NCI-H526 treated with DMSO at 0.1 percent for 48 hours (cell line): ENCODE measurements at places on chromosomes 1 and 21.

GRCh38 chr1:160177231-160177630 is 13.1 kb upstream of the CASQ1 start:
- DNase-seq, result no peak

GRCh38 chr1:71364236-71364635 is 283.4 kb upstream of the ZRANB2 start:
- no peak for DNase-seq

- DNase-seq, result no peak
Measured at GRCh38 chr1:16158993-16159831, 3.3 kb upstream of the EPHA2 start.

DNA sequence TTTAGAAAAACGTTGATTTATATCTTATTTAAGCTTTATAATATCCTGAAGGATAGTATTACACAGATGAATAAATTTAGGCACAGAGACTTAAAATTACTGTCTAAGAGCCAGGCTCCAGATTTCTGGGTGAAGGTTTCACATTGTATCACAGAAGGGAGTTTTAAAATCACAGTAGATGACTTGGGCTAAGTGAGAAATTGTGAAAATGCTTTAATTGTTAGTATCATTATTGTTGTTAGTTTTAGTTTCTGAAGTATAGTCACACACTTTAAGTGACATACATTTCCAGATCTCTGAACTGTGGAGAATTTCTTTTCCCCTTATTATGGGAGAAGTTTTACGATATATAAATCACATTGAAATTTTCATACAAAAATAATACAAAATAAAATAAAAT is 83.5 kb downstream of the NDUFS5 start:
- no peak for DNase-seq

- DNase-seq, result no peak
Measured at GRCh38 chr1:94562519-94563260, 21.1 kb upstream of the F3 start.

DNA sequence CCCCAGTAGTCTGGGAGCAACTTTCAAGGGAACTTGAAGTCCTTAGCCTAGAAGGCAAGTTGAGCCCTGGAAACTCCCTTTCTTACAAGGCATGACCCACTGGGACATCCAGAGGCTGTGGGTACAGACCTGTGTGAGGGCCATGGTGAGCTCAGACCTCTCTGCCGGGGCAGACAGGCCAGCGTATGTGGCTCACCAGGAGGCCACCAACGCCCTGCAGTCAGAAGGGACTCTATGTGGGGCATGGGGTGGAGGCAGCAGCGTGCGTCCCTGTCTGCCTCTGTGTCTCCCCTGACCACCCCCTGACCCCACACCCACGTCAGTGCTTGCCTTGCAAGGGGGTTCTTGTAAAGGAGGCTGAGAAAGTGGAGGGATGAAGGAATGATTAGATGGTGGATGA is 10.8 kb downstream of the COQ8A start:
- DNase-seq, result no peak

DNA sequence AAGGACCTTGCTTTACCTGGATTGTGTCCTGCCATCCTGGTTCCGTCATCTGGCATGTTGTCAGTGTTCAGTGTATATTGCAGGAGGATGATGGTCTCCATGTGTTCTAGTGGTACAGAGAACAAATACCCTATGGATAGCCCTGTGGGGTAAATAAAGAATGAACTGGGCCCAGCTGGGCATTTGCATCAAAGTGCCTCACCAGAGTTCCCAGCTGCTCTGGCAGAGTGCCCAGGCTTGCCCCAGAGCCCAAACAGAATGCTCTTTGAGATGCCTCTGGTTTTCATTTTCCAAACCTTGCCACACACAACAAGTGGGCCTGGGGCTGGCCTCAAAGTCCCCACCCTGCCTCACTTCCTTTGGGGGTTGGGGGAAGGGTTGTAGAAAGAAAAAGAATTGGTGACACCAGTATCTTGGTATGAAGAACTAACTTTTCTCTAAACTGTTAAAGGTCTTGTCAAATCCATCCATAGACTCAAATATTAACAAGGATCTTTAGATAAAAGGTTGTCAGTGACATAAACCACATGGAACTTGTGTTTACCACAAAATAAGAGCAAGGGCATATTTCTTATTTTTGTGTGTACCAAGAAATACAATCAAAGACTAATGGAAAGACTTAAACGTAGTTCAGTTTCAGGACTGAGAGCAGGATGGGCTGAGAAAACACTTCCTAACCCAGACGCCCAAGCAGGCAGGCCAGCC is 82.2 kb downstream of the LMO4 start:
- peak; percentile 44 for DNase-seq

DNA sequence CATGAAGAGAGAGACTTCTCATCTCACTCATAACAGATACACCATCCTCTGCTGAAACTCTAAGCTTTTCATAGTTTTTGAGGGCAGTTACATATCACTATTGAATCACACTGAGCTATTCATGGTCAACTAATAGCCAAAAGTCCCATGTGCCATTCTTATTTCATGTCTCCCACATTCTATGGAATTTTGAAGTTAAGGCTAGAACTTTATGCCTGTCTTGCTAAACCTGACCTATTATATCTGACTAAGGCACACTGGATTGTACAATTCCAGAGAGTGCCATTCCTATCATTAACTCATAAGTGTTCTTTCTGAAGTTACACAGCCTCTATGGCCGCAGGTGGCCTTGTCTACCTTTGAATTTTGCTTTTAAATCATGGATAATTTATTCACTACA is 254.3 kb downstream of the PTPRC start:
- DNase-seq, result no peak

DNA sequence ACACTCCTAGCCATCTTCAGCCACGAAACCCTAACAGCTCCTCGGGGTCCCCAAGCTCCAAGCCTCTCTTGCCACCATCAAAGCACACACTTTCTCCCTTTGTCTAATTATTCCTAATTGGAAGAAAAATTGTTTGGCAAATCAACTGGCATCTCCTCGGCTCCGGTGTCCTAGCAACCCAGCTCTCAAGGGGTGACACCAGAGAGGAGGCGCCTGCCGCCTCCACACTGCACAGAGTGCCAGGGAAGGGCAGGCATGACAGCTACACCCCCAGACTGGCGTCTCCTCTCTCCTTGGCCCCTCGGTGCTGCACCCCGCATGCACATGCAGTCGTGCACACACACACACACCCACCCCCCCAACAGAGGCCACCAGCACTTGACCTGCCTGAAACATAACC is 18.2 kb upstream of the GJB5 start:
- DNase-seq, result no peak

DNA sequence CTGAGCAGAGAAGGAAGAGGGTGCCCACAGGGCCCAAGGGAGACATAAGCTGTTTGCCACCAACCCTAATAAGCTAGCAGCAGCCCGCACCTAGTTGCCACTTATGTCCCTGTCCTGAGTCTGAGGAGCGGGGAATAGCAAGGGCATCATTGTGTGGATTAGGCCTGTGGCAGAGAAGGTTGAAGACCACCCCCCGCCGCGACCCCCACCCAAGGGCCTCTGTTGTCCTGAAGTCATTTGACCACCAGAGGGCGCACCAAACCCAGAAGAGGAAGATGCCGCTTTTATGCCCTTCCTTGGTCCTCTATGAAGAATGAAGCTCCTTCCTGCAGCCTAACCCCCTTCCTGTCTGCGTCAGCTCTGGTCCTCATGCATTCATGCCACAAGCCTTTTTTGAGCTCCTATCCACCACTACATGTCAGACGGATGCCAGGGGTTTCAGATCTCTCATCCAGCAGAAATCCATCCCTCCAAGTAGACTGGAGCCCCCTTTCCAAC is 16.6 kb downstream of the RHBG start:
- DNase-seq, result peak; percentile 94

GRCh38 chr1:110262846-110263631 is 52.9 kb downstream of the KCNC4 start:
- no peak for DNase-seq

DNA sequence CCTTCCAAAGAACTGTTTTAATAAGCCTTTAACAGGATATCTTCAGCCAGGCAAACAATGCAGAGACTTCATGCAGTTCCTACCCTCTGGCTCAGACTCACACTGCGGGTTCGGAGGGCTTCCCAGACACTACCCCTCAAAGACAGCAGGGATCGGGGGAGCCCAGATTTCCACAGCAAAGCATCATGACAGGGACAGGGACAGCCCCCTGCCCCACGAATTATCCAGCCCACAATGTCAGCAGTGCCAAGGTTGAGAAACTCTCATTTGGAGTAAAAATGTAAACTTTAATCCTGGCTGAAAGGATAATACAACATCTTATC is 20.1 kb downstream of the NPHP4 start:
- DNase-seq, result no peak
